Stimulated activated CD4-positive, alpha-beta T cell treated with anti-CD3 and anti-CD28 coated beads, Interleukin-2, amount 100 ng/mL, for 24 hours (primary cell): ENCODE measurements at places on chromosomes 6 and 20.

- DNase-seq = no peak
These were observed 908.0 kb downstream of the QKI start for GRCh38 chr6:164322533-164322932.

DNA sequence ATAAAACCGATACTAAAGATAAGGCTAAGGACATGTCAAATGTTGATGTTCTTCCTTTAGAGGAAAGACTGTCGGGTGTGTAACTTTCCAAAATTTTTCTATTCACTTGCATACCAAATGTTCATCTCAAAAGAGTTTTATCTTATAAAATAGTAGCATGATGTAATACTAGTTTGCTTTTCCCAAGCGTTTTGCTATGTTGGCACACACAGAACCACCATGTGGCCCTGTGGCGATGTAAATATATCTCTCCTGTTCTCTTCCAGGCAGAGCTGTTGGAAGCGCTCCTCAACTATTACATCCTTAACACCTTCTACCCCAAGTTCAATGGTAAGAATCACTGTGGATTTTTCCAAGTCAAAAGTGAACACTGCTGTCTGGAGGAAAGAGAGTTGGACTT, 26.5 kb downstream of the LBP start:
- no peak for DNase-seq

- DNase-seq = peak; percentile 50
These were observed 381 bp upstream of the PEX7 start for GRCh38 chr6:136822046-136822375.

GRCh38 chr6:100099189-100100074, 105.4 kb upstream of the MCHR2 start:
- no peak for DNase-seq

DNA sequence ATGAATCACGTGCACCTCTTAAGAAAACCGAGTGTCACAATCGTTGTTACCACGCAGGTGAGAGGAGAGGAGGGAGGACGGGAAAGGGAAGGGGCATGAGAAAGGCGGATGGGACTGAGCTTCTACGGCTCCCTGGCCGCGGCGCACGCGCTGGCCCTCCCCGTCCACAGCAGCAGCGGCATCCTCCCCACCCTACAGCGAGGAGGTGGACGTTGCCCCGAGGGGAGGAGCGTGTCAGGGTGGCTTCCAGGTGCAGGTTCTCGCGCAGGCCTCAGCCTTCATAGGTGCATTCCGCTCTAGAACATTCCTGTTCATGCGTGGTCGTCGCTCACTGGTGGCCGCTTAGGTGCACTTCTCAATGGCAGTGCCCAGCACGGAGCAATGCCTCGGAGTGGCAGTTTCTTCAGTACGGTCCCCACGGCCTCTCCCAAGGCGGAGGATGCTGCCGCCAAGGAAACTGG, 29.7 kb upstream of the AFDN start:
- no peak for DNase-seq

GRCh38 chr6:142867988-142868812, 76.8 kb downstream of the HIVEP2 start:
- DNase-seq = no peak

DNA sequence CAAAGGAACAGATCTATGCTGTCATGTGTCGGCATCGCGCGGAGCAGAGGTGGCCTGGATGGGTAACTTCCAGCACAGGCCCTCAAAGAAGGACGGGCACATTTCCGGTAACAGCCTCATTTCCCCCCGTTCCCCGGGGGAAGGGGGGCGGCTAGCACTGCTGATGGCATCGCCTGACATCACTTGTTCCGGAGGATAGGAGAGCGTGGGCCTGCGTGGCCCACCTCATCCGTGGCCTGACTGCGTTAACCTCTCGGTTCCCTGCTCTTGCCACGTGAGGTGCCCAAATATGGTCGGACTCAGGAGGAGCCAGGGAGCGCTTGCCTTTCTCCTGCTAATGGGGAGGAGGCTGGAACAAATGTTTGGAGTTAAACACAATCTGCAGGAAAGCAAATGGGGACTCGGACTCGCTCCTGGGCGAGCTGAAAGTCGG, at the start of gene AKAP12:
Gene AKAP12, plus strand, starts transcription at position 365 of the 433 bp plus-strand sequence. CDS start 596 bp downstream, outside the sequence.
- DNase-seq = no peak

DNA sequence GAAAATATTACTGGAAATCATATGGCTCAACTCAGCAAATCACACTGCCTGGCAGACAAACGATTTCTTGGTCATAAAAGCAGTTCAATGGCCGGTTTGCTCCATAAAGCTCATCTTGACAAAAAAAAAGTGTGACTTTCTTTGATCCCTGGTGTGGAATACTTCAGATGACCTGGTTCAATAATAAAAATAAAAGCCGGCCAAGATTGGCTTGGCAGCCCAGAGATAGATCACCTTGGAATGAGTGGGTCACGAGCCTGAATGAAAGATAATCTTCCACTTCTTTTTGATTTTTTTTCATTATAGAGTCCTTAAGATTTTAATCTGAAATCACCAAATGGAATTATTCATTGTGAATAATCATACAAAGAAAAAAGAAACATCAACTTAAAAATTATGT, 445.3 kb upstream of the CITED2 start:
- no peak for DNase-seq

DNA sequence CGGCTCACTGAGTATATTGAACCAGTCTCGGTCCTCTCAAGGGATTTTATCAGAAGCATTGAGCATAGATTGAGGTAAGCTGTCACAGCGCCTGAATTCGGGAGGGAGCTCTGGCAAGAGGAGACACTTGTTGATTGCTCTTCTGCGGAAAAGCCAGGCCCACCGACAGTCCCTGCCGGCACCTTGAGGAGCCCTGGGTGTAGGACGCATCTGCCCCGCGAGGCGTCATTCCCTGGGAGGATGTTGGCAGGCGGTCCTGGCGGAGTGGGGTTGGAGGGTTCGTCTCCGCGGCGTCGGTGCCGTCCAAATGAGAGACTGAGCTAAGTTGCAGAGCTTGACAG, 843 bp downstream of the FBXO9 start:
- DNase-seq = peak; percentile 45

- DNase-seq = peak; percentile 22
These were observed 1.1 kb upstream of the BEND6 start for GRCh38 chr6:56953597-56954402.

DNA sequence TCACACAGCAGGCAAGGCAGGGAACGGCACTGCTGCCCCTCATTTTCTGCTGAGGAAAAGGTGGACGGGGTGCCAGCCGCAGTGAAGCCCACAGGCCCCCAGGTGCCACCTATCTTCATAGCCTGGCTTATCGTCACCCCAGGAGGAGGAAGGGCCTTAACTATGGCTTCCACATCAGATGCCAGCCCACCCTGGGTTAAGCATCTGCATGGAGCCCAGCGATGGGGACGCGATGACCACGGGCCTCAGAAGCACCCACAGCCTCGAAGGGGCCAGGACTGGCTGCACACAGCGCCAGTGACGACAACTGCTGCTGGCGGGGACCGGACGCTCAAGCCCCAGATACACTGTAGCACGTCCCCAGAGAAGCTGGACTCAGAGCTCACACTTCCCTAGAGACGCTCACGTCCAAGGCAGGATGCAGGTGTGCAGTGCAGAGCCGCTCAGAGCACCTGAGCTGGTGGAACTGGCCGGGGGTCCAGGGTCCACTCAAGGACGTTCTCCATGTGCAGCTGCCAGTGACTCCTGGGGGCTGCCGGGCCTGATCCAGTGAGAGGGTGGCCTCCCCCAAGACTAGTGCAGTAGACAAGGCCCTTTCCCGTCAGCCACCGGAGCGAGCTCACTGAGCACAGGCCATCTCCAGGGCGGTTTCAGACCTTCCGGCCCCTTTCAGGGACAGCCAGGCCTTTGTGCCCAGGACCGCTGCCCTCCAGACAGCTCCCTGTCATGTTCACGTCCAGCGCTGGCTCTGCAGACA, 83.0 kb downstream of the YTHDF1 start:
- DNase-seq = no peak

DNA sequence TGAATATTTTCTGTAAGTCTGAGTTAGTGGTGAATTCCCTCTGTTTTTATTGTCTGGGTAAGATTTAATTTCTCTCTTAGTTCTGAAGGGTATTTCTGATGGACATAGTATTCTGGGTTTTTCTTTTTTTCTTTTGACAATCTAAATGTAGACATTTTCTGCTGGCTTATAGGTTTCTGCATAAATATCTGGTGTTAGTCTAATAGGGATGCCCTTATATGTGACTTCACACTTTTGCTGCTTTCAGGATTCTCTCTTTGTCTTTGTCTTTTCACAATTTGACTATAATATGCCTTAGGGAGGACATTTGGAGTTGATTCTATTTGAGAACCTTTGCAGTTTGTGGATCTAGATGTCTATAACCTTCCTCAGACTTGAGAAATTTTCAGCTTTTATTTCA, 667.2 kb downstream of the EPHA7 start:
- DNase-seq = no peak

- DNase-seq = no peak
These were observed 21.5 kb downstream of the COL9A3 start for GRCh38 chr20:62838128-62838891.

- DNase-seq = no peak
These were observed 46.9 kb downstream of the MMUT start for GRCh38 chr6:49416195-49416594.

- DNase-seq = no peak
These were observed 99.7 kb upstream of the HIVEP1 start for GRCh38 chr6:11912420-11912819.

GRCh38 chr6:78559056-78559455, 308.3 kb upstream of the IRAK1BP1 start:
- DNase-seq = no peak

GRCh38 chr6:149545754-149546471, at the start of gene PPIL4:
PPIL4 (minus strand) TSS chr6:149546043; CDS start chr6:149546005, 38 bp downstream.
- peak; percentile 98 for DNase-seq

GRCh38 chr20:53750827-53751619, 157.4 kb upstream of the ZNF217 start:
- peak; percentile 32 for DNase-seq

GRCh38 chr6:43171707-43172103, 636 bp downstream of the SRF start:
- DNase-seq = peak; percentile 41

- no peak for DNase-seq
These were observed 2.5 kb upstream of the KATNA1 start for GRCh38 chr6:149651056-149651455.

GRCh38 chr20:58851221-58851968, 693 bp upstream of the GNAS-AS1 start:
- DNase-seq = no peak

DNA sequence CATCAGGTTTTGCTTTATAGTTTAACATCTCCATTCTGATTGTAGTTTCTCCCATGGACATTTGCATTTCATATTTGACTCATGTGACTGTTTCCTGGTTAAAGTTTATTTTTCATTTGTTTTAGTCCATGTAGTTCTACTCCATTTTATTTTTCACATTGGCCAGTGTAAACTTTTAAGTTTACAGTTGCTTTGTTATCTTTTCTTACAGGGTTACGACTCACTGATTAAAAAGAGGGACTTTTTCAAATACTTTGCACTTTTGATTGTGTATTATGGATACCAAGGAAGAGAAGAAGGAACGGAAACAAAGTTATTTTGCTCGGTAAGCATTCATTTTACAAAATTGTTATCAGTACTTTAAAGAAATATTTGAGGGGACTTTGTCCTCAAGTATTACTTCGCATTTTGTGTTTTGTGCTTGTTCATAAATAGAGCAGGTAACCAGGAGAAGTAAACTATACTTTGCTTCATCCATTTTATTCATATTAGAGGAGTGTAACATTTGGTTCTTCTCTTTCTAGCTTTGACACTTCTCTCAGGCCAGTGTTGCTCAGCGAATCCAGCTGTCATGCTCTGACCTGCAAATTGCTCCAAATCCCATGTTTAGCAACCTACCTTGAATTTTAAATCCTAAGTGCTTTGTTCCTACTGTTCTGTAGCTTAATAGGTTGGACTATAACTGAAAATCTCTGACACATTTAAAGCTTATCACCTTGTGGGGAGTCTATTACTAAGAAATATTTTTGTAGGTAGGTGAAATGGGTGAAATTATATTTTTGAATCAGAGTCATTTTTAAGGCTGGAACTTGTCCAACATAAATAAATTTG, 24.5 kb downstream of the NCOA7 start:
- DNase-seq = no peak

- no peak for DNase-seq
These were observed 172.2 kb downstream of the CDC5L start for GRCh38 chr6:44559486-44560270.

DNA sequence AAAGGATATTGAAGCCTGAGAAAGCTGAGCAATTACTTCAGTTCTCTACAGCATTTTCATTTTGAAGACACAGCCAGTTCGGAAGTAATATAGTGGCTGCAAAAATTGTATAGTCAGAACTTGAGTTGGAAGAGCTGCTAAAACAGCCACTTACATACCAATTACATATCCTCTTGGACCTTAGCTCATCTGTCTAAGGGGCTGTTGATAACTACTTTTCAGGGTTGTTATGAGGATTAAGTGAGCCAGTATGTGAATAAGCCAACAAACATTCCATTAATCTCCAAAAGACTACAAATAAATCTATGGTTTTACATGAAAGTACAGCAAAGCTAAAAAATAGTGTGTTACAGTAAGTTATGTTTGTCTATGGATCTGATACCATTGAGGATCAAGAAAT, 59.7 kb downstream of the TMEM200A start:
- no peak for DNase-seq

GRCh38 chr20:63534831-63535651, 2.1 kb downstream of the PTK6 start:
- DNase-seq = no peak

- no peak for DNase-seq
These were observed 23.2 kb upstream of the SPAG4 start for GRCh38 chr20:35592339-35592974.

GRCh38 chr6:99838607-99839006, 155.4 kb downstream of the MCHR2 start:
- DNase-seq = no peak

DNA sequence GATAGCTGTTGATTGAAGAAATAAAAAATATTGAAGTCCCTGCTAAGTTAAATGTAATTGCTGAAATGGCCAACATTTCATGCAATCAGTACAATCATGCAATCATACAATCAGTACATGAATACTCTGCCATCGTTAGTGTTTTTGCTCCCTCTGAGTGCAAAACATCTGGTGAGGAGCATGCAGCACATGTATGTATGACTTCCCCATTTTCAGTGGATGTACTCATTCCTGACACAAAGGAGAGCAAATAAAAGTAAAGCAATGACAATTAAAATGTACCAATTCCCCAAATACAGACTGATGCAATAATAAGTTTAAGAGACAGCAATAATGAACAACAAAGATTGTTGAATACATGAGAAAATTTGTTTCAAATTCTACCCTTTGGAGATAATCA, 140.7 kb downstream of the PLCB1 start:
- DNase-seq = no peak
